ENCODE measurements at places on chromosomes 16 and 17. TPM values are rescaled to one million over a fixed set of nuclear protein-coding genes. Genes with fewer than 3 reads are reported as not detected.

DNA sequence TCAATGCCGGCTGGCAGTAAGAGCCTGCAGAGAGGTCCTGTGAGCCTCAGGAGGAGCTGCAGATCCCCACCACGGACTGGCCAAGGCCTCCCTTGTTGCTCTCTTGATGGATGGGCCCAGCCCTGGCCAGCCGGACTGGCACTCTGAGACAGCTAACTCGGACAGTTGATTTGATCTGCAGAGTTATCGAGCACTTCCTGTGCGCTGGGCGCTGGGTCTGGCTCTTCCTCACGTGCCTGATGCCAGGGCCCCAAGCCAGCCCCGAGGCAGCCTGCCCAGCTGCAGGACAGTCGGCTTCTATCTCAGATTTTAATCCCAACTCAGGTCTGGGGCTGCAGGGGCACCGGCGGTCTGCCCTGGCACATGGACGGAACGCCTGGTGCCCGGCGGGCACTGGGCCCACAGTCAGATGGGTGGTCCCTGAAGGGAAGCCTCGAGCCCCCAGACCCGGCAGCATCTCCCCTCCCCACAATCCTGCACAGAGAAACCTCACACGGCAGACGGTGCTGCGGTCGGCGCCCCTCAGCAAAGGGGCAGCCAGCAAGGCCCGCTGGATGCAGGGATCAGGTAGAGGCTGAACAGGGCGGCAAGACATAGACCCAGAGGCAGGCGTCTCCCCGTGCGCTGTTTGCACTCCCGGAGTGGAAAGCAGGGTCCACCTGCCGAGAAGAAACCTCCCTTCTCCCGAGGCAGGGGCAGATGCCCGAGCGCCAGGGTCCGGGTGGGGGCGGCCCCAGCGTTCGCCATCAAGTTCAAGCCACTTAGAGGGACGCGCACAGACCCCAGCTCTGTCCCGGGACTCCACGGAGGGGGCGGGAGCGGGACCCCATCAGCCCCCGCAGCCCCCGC, 34.0 kb downstream of the TIMM22 start:
- peak overlapping the region; percentile 27 for H3K4me3 ChIP-seq
- H3K27ac ChIP-seq: peak overlapping the region; percentile 21
- no peaks in the 10 kb centered on the region for H3K36me3 ChIP-seq
- no peaks in the 10 kb centered on the region for H3K27me3 ChIP-seq
- peak; percentile 55 for DNase-seq

- H3K27me3 ChIP-seq: no peaks in the 10 kb centered on the region
- H3K36me3 ChIP-seq: no peaks in the 10 kb centered on the region
- no peak overlapping the region for H3K4me3 ChIP-seq
- no peak for DNase-seq
- H3K27ac ChIP-seq: peak overlapping the region; percentile 71
- peaks cover 25% of the 10 kb centered on the region for H3K4me1 ChIP-seq
Measured at GRCh38 chr17:50519141-50519834, 11.0 kb downstream of the MYCBPAP start.

SLFN12 gene
- 7.6 TPM for total RNA-seq

DCUN1D3 gene
- 7.3 TPM for total RNA-seq

- H3K4me1 ChIP-seq: peaks cover 1% of the 10 kb centered on the region
- peak; percentile 39 for DNase-seq
- no peaks in the 10 kb centered on the region for H3K36me3 ChIP-seq
- H3K27me3 ChIP-seq: no peaks in the 10 kb centered on the region
- H3K4me3 ChIP-seq: peak overlapping the region; percentile 92
- H3K27ac ChIP-seq: no peak overlapping the region
Measured at GRCh38 chr17:75153780-75154194, 525 bp downstream of the JPT1 start.

DNA sequence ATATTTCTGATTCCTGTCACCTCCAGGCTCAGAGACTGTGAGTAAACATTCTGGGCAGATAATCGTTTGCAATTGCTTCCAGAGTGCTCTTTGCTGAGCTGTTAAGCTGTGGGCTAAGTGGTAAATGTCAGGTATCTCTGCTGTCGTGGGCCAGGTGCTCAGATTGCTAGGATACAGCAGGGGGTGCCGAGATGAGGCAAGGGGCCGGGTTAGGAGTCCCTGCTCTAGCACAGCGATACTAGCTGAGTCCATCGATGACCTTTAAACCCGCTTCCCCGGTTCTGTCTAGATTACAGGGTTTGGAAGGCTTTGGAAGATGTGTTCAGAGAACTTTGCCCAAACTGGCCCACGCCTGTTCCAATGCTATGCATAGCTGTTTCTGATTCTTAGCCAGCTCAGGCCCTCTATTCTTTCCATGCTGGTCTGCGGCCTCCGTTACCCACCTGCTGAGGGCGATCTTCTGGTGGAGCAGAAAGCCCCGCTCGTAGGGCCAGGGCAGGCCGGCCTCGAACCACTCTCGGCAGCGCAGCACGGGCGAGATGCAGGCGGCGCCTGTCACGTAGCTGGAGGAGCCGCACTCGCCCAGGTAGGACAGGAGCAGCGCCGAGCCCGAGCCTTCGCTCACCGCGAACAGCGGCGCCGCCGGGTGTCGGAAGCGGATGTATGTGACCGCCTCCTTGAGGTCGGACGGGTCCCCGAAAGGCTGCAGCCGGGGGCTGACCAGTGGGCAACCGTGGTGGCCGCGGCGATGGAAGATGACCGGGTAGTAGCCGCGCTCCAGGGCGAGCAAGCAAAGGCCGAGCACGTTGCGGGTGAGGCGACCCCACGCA, 979 bp downstream of the ABHD15 start:
- peaks cover 6% of the 10 kb centered on the region for H3K4me1 ChIP-seq
- peak overlapping the region; percentile 63 for H3K4me3 ChIP-seq
- peak; percentile 11 for DNase-seq
- no peaks in the 10 kb centered on the region for H3K27me3 ChIP-seq
- no peak overlapping the region for H3K27ac ChIP-seq
- H3K36me3 ChIP-seq: no peaks in the 10 kb centered on the region
